ENCODE measurements at places on chromosomes 12 and 14. TPM values are rescaled to one million over a fixed set of nuclear protein-coding genes. Genes with fewer than 3 reads are reported as not detected.

DNA sequence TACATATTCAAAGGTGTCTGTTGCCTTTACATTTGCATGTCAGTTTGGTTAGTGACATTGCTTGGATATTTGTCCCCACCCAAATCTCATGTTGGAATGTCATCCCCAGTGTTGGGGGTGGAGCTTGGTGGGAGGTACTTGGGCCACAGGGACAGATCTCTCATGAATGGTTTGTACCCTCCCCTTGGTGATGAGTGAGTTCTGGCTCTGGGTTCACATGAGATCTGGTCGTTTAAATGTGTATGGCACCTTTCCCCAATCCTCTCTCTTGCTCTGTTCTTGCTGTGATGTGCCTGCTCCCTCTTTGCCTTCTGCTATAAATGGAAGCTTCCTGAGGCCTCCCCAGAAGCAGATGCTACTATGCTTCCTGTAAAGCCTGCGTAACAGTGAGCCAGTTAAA lies 207.9 kb upstream of the DIO3 start:
- DNase-seq: no peak

DNA sequence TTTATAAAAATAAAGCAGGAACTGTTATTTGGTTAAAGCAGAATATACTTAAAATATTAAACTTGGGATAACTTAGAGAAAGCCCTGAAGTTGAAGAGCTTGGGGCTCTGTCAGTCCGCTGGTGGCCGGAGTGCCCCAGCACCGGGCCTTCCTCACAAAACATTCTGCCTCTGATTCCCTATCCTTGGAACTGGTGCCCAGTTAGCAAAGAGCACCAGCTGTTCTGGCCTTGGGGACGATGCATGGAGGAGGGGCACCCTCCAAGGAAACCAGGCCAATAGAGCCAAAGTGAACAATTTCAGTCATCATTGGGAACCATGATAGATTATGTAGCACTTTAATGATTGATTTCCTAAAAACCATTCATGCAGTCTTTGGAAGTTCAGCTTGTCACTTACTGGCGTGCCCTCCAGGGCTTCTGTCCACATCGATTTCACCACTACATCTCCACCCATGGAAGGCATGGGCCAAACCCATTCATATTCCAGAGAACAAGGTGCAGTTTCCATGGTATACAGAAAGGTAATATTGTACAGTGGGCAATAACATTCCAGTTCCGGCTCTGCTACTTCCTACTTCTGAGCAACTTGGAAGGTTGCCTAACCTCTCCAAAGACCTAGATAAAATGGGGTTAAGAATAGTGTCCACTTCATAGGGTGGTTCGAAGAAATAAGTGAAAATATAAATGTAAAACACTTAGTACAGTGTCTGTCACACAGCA lies 145.9 kb downstream of the ETV6 start:
- no peak for DNase-seq

- no peak for DNase-seq
Measured at GRCh38 chr14:29097476-29097875, 330.9 kb downstream of the FOXG1 start.

DNA sequence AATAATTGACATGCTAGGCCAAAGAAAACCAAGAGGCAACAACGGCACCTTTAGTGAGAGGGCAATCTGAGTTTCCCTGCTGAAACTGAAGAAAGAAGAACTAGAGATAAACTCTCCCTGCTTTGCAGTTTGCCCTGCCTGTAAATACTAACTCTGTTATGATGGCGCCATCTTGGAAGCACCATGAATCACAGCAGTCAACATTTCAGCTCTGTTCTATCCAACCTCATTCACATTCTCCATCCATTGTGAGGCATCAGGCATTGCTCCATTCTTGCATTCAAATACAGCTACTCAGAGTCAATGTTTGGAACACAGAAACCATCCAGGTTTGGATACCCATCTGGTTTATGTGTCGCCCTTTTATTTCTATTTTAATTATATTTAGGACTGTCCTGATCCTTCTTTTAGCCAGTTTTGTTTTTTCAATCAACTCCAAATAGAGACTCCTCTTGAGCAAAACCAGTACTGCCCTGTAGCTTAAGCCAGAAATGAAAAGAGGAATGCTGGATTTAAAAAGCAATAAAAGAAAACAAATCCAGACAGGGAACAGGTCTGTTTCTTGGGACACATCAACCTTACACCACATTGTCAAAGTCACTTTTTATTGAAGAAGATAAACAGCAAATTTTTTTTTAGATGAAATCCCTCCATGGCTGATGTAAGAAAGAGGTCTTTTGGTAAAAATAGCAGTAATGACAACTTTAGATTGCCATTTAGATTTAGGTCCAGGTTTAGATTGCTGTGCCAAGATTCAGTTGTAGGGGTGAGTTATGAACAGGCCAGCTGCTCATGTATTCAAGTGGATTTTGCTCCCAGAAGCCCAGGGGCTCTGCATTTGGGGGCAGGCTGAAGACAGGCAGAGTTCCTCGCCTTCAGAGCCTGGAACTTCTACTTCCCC lies 33.3 kb upstream of the PPM1A start:
- no peak for DNase-seq

DNA sequence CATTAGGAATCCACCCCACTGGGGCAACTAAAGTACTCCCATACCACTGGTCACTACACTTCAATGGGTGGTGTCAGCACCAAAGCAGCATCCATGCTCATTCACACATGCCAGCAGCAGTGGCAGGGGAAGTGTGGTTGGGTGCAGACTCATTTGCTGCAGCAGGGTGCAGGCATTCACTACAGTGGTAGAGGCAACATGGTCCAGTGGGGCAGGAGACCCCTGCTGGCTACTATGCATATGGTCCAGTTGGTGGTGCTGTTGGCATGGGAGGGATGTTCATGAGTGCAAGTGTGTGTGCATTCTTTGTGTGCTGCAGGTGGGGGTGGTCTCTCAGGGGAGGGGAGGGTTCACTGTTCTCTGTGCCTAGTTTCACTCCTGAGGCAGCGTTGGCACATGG lies 908.4 kb upstream of the NOVA1 start:
- no peak for DNase-seq

DNA sequence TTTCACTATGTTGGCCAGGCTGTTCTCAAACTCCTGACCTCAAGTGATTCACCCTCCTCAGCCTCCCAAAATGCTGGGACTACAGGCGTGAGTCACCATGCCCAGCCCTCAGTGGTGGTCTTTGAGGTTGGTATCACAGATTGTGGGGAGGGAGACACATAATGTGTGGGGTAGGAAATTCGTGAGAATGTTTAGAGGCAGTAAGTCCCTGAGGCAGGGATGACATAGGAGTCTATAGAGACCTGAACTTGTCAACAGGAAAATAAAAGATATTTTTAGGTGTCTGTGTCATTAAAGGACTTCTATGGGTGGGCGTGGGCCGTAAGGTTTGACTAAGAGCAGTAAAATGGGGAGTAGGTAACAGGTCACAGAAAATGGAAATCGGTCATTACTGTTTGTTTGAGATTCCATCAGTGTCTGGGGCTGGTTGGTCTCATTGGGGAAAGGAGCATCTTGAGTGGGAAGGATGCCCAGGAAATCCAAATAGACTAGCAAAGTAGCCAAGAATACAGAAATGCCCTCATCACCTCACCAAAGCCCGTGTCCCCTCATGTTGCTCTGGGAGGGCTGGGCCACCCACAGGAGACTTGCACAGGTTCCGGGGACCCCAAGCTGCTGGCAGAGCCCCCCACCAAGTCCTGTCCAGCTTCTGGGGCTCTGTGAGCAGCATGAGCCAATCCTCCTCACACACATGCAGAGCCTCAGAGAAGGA lies 63.6 kb upstream of the BCL2L14 start:
- no peak for DNase-seq

GRCh38 chr12:46154221-46154985 lies 114.4 kb downstream of the SLC38A1 start:
- no peak for DNase-seq

PTCSC3 gene
- total RNA-seq: not detected
